ENCODE measurements at places on chromosomes 3 and 15.

DNA sequence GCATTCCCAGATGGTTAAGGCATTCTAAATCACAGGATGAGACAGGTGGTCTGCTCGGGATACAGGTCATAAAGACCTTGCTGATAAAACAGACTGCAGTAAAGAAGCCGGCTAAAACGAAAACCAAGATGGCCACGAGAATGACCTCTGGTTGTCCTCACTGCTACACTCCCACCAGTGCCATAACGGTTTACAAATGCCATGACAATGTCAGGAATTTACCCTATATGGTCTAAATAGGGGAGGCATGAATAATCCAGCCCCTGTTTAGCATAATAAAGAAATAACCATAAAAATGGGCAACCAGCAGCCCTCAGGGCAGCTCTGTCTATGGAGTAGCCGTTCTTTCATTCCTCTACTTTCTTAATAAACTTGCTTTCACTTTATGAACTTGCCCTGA lies 151.1 kb downstream of the ZNF385D start:
- no peak for DNase-seq

GRCh38 chr3:134363381-134363755 lies 10.9 kb downstream of the AMOTL2 start:
- DNase-seq, result no peak

DNA sequence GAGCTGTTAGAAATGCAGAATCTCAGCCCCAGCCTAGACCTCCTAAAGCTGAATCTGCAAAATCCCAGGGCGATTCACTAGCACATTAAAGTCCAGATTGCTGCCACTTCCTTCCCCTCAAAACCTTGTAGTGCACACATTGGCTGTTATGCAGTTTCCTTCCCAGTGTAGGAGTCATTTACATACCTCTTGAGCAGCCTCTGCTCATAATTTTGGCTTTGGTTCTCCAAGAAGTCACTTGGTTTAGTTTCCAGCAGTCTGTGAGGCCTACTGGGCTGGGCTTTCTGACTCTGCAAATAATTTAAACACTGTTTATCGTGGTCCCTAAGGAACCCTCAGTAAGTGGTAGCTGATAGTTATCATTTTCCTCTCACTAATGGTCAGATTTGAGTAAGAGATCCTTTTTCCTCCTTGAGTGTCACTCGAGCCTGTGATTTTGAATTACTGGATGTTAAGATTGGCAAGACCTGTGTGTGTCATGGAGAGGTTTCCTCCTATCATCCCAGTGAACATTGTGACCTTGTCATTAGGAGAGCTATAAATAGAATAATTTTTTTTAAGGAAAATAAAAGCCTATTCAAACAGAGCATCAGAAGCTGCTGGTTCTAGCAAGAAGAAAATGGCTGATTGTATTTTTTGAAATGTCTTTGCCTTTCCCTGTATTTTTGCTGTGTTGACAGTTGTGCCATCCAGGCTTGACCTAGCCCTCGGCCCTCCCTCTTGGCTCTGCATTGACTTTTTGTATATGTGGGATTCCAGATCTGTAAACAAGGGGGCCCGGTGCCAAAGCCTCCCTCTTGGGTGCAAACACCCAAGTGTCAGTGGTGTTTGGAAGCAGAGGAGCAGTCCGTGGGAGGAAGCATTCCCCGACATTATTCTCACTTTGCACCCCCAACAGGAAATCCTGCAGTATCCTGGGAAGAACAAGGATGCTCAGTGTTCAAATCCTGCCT lies 134.8 kb upstream of the ANKRD28 start:
- no peak for DNase-seq

DNA sequence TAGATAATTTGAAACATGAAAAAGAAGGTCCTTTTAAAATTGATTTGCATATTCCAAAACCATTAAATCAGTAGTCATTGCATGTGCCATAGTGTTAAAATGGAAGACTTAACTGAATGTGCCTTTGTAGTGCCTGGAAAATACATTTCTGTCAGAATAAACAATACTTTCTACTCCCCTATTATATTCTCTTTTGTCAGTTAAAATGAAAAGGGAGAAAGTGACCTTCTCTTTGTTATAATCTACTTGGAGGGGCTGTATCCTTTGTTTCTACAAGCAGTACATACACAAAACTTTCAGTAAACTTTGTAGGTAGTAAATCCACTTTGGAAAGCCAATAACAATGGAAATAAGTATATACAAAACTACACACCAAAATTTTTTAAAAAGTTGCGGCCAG lies 189.5 kb downstream of the NLGN1 start:
- DNase-seq, result no peak

GRCh38 chr3:178440043-178440442 lies 96.2 kb upstream of the KCNMB2 start:
- no peak for DNase-seq

GRCh38 chr15:58525991-58526421 lies 94.2 kb downstream of the LIPC start:
- no peak for DNase-seq

DNA sequence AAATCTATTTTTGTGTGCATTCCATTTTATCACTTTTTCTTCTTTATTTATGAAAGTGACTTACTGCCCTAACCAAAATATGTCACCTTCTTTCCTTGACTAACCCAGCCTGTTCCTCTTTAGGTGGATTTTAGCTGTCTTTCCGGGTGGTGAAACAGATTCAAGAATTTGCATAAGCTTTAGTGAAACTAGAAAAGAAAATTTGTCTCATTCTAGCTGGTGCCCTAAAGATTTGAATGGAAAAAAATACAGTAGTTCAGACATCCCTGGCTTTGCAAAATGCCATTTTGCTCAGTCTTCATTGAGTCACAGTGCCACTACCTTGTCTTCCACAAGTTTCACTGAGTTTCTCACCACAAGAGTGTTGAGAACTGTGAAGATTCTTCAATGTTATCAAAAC lies 28.2 kb upstream of the CCDC50 start:
- DNase-seq, result no peak
